ENCODE measurements at places on chromosomes 7 and 10. TPM values are rescaled to one million over a fixed set of nuclear protein-coding genes. Genes with fewer than 3 reads are reported as not detected.
A peak's percentile ranks its signal among the peaks of the same experiment; 100 is the strongest.

The RSPH10B2 gene
- polyA plus RNA-seq: not detected

DNA sequence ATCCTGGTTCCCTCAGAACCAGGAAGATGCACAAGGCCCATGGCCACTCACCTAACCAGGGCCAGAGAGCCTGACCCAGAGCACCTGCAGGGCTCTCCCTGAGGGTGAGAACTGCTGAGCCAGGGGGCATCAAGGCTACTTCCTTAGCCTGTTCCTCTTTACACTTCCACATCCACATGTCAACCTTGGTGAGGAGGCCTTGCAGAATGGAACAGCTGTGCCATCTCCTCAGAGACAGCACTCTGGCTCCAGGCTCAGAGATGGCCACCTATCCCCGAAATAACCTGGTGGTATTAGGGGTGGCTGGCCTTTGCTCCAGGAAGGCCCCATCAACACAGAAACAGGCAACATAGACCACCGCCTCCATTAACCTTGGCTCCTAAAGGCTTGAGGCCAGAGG, 473.0 kb downstream of the RPS24 start:
- no peak overlapping the region for H3K4me3 ChIP-seq
- H3K36me3 ChIP-seq: no peaks in the 10 kb centered on the region
- no peak for DNase-seq
- no peaks in the 10 kb centered on the region for H3K4me1 ChIP-seq

The SFRP4 gene
- polyA plus RNA-seq: 0.18 TPM

DNA sequence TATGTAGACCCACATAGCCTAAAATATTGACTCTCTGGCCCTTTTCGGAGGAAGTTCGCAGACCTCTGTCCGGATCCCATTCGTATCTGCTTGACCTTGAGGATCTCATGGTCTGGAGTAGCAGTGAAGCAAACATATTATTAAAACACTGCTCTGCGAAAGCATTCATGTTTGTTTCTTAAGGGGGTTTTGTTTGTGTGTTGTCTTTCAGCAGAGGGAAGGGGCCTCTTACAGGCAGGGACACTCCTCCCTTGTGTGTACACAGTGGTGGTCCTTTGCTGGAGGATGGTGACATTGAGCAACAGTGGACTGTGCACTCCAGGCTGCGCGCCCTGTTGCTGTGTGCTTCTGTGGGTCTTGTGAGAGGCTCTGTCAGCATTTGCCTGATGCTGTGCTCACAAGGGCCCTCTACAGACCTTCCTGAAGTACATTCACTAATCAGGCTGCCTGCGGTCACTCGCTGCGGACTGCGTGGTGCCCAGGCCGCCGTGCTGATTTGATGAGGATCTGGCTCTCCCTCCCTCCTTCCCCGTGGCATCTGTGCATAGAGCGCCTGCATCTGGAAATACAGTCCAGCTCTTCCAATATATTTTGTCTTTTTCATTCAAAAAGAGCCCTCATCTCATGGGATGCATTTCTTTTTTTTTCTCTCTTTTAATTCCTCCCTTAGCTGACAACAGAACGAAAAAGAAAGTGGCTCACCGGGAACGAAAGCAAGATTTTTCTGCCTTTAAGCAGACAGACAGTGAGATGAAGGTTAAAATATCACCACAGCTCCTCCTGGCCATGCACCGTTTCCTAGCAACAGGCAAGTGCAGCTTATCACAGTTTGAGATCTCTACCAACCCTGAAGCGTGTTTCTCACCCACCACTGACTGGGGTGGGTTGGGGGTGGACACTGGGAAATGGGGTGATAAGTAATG, 135.8 kb downstream of the CNNM2 start:
- peaks cover 12% of the 10 kb centered on the region for H3K4me1 ChIP-seq
- peak; percentile 58 for DNase-seq
- no peaks in the 10 kb centered on the region for H3K36me3 ChIP-seq
- no peaks in the 10 kb centered on the region for H3K27me3 ChIP-seq
- H3K4me3 ChIP-seq: peak overlapping the region; percentile 30
- H3K27ac ChIP-seq: peak overlapping the region; percentile 52

GRCh38 chr10:103568505-103568904, 75.0 kb downstream of the NEURL1 start:
- H3K27me3 ChIP-seq: no peaks in the 10 kb centered on the region
- H3K4me3 ChIP-seq: no peak overlapping the region
- DNase-seq: no peak
- no peak overlapping the region for H3K27ac ChIP-seq

The TRIM50 gene
- polyA plus RNA-seq: 1.4 TPM
